Activated T-helper 1 cell treated with anti-CD3 and anti-CD28 coated beads, Interleukin-12 subunit alpha, Interleukin-12 subunit beta, Interleukin-2, Interleukin-4 antibody, amounts not matched to agents 30 ng/mL and 10 ng/mL and 1 ng/mL, durations not matched to agents 14 hours and 24 hours and 36 hours (primary cell): ENCODE measurements at places on chromosomes 4 and X. TPM values are rescaled to one million over a fixed set of nuclear protein-coding genes. Genes with fewer than 3 reads are reported as not detected.

PCYT1B gene
- total RNA-seq: 0.10 TPM in 1 of 2 replicates, not detected in the other

SPATA4 gene
- not detected in 2 replicates for total RNA-seq

PPBP gene
- not detected in 2 replicates for total RNA-seq

ART3 gene
- 0.47 and 0.49 TPM in 2 replicates for total RNA-seq

HTRA3 gene
- not detected in 2 replicates for total RNA-seq

CT55 gene
- not detected in 2 replicates for total RNA-seq

AMTN gene
- total RNA-seq: not detected in 2 replicates

CT45A1 gene
- total RNA-seq: not detected in 2 replicates

ITIH6 gene
- not detected in 2 replicates for total RNA-seq

DUSP21 gene
- total RNA-seq: not detected in 2 replicates

DUX4 gene
- total RNA-seq: not detected in 2 replicates

CEP135 gene
- total RNA-seq: 19.3 and 19.9 TPM in 2 replicates

GASK1B gene
- total RNA-seq: not detected in 2 replicates

ATP5ME gene
- total RNA-seq: 217 and 224 TPM in 2 replicates

SPIN4 gene
- 4.4 and 4.5 TPM in 2 replicates for total RNA-seq

GRIPAP1 gene
- 85.8 and 89.2 TPM in 2 replicates for total RNA-seq

FANCB gene
- total RNA-seq: 17.0 and 18.8 TPM in 2 replicates

WDR13 gene
- 36.3 and 36.5 TPM in 2 replicates for total RNA-seq

TLR10 gene
- not detected in 2 replicates for total RNA-seq

TEX13B gene
- total RNA-seq: not detected in 2 replicates

RIPPLY1 gene
- not detected in 2 replicates for total RNA-seq

UGT2B15 gene
- total RNA-seq: not detected in 2 replicates

ZCCHC18 gene
- 0.57 and 0.76 TPM in 2 replicates for total RNA-seq

PLXNA3 gene
- total RNA-seq: 45.4 and 61.1 TPM in 2 replicates

SLC2A9 gene
- total RNA-seq: 3.4 and 4.5 TPM in 2 replicates
